ENCODE measurements at places on chromosomes 12 and 14. TPM values are rescaled to one million over a fixed set of nuclear protein-coding genes. Genes with fewer than 3 reads are reported as not detected.
A peak's percentile ranks its signal among the peaks of the same experiment; 100 is the strongest.

Gene TMEM119
- 32.4 TPM for polyA plus RNA-seq

DNA sequence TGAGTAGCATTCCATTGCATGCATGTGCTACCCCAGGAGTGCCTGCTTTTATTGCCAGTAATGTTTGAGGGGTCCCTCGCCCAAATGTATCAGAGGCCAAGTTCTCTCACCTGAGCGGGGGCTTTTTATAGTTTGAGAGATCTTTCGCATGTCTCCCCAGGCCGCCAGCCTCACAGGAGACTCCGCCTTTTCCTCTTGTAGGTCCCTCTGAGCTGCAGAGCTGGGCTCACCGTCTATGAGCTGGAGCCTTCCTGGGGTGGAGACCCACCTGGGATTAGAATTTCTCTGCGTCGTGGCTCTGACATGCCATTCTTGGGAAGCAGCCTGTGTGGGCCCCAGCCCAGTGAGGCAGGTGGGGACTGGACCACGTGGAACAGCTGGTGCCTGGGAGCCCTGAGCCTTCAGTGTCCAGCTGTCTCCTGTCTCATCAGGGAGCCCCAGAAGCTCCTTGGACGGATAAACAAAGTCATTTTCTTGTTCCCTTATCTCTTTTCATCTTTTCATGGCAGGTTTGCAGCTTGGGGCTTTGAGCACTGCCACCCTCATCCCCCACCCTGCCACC, 261.7 kb upstream of the CRY1 start:
- no peak for DNase-seq

DNA sequence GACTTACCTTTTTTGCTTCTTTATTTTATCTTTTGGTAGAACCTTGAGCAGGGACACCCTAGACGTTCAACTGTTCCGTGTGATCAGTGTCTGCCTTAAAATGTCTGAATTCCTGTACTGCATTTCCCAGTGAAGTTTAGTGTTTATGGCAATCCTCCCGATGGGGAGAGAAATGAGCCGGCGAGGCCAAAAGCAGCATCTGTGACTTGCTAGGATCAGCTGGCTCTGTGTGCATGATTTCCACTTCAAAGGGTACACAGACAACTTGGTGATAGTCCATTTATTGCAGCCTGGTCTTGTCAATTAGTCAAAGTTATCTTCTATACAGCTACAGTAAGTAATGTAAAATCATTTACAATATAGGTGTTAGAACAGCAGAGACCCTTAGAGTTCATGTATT, 768.5 kb downstream of the DIO2 start:
- DNase-seq, result peak; percentile 16

- DNase-seq, result no peak
Measured at GRCh38 chr12:50611021-50611744, 106.4 kb downstream of the DIP2B start.

- DNase-seq, result peak; percentile 74
Measured at GRCh38 chr14:21039585-21040369, 2.4 kb upstream of the RNASE7 start.

Gene SMOC1
- 3.8 TPM for polyA plus RNA-seq

- no peak for DNase-seq
Measured at GRCh38 chr14:105073720-105074600, 8.7 kb upstream of the GPR132 start.

Gene INHBC
- polyA plus RNA-seq, result 0.17 TPM

- no peak for DNase-seq
Measured at GRCh38 chr12:76777765-76778216, 13.9 kb downstream of the ZDHHC17 start.

DNA sequence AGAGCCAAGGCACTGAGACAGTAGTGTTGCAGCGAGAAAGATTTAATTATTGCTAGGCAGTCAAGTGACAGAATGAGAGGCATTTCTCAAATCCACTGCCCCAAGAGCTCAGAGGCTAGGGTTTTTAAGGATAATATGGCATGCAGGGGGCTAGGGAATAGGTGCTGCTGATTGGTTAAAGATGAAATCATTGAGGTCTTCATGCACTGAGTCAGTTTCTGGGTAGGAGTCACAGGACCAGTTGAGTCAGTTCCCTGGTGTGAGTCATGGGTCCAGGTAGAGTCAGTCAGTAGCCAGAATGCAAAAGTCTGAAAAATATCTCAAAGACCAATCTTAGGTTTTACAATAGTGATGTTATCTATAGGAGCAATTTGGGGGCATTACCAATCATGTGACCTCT, 323.8 kb downstream of the RGS6 start:
- DNase-seq, result no peak

Gene CD27
- polyA plus RNA-seq, result 1.2 TPM

DNA sequence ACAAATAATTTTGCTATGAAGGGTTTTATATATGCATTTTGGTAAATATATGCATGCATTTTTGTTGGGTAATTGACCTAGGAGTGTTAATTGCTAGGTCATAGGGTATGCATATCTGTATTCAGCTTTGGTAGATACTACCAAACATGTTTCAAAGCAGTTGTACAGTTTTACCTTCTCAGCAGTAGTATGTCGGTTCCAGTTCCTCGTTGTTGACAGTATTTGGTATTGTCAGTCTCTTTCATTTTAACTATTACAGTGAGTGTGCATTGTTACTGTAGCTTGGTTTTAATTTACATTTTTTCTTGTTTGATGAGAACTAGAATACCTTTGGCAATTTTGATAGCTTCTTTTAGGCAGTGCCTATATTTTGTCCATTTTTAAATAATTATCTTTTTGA, 98.9 kb downstream of the ARID2 start:
- no peak for DNase-seq

Measured in muscle of back (tissue), 13 donors.